ENCODE measurements at places on chromosomes 6 and 20. TPM values are rescaled to one million over a fixed set of nuclear protein-coding genes. Genes with fewer than 3 reads are reported as not detected.

The ANGPT4 gene
- under 0.01 TPM for total RNA-seq

The LAMP5 gene
- total RNA-seq, result 0.19 TPM

The KIAA0408 gene
- 0.38 TPM for total RNA-seq

The HNF4A gene
- 0.19 TPM for total RNA-seq

The SIRPB1 gene
- total RNA-seq, result 2.5 TPM

The KIFC1 gene
- total RNA-seq, result 52.1 TPM

The HLA-DRB5 gene
- total RNA-seq, result not detected

The GGTLC1 gene
- total RNA-seq, result not detected

The PLCB4 gene
- total RNA-seq, result 7.1 TPM

The MED20 gene
- total RNA-seq, result 20.9 TPM

The NUDT3 gene
- total RNA-seq, result 12.7 TPM

The IER3 gene
- 239 TPM for total RNA-seq

The NOTCH4 gene
- total RNA-seq, result 1.5 TPM

The CCM2L gene
- total RNA-seq, result not detected

The OOEP gene
- total RNA-seq, result not detected

Measured in regular cardiac myocyte (primary cell).